Activated naive CD4-positive, alpha-beta T cell treated with anti-CD3 and anti-CD28 coated beads, Interleukin-2, amount 10 ng/mL, durations not matched to agents 5 hours and 36 hours (primary cell): ENCODE measurements at places on chromosomes 5 and 9. TPM values are rescaled to one million over a fixed set of nuclear protein-coding genes. Genes with fewer than 3 reads are reported as not detected.

KCNMB1 gene
- not detected for total RNA-seq

PCDHB13 gene
- total RNA-seq = not detected

IL4 gene
- 1.2 TPM for total RNA-seq

PCDHGA2 gene
- total RNA-seq = not detected

ZMAT2 gene
- 56.9 TPM for total RNA-seq

PRR16 gene
- not detected for total RNA-seq

PCDHB4 gene
- total RNA-seq = not detected

SHISAL2B gene
- not detected for total RNA-seq

AK8 gene
- total RNA-seq = not detected

PHAX gene
- total RNA-seq = 35.2 TPM

ARPC5L gene
- 59.5 TPM for total RNA-seq

MTAP gene
- 56.1 TPM for total RNA-seq

SLC35A4 gene
- 74.6 TPM for total RNA-seq

PTGS1 gene
- total RNA-seq = not detected

PLPPR1 gene
- total RNA-seq = not detected

FCN2 gene
- total RNA-seq = not detected
